H4 (cell line): ENCODE measurements at places on chromosomes 3 and 15. TPM values are rescaled to one million over a fixed set of nuclear protein-coding genes. Genes with fewer than 3 reads are reported as not detected.

Gene CPEB1
- 5.2 and 6.6 TPM in 2 replicates for total RNA-seq

Gene DUOX1
- not detected in 2 replicates for total RNA-seq

Gene CILP
- 0.02 and 0.10 TPM in 2 replicates for total RNA-seq

Gene GP5
- total RNA-seq = not detected in 2 replicates

Gene C15orf61
- 2.4 and 2.5 TPM in 2 replicates for total RNA-seq

Gene AGTR1
- 0.45 and 0.53 TPM in 2 replicates for total RNA-seq

DNA sequence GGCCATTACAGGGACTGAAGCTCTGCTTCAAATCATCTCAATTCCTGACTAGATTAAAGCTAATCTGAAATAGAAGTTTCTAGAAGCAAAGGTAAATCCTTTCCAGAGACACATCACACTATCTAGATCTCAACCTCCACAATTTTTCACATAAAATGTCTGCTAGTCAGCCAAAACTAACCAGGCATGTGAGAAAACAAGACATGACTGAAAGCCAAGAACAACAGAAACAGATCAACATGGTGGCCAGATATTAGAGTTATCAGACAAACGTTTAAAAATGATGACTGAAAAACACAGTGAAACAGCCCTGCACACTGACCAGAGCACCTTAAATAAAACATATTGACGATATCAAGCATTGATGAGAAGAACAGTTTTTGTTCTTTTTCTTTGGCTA is 59.1 kb downstream of the SUMF1 start:
- no peak for DNase-seq

DNA sequence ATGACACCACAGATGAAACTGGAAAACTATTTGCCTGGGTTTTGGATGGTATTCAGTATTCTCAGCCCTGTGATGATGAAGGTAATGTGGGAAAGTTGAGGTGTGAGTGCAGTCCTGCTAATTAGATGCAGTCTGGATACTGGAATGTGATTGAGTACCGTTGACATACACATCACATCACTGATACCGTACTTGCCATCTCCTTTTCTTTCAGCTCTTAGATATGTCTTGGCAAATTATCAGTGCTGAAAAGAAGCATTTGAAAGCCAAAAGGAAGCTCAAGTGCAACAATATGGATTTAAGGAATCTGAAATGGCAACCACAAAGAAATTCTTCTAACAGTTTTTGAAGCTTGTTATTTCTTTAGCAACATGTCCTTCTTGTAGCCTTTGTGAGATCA is 381.4 kb upstream of the TGFBR2 start:
- no peak for DNase-seq

DNA sequence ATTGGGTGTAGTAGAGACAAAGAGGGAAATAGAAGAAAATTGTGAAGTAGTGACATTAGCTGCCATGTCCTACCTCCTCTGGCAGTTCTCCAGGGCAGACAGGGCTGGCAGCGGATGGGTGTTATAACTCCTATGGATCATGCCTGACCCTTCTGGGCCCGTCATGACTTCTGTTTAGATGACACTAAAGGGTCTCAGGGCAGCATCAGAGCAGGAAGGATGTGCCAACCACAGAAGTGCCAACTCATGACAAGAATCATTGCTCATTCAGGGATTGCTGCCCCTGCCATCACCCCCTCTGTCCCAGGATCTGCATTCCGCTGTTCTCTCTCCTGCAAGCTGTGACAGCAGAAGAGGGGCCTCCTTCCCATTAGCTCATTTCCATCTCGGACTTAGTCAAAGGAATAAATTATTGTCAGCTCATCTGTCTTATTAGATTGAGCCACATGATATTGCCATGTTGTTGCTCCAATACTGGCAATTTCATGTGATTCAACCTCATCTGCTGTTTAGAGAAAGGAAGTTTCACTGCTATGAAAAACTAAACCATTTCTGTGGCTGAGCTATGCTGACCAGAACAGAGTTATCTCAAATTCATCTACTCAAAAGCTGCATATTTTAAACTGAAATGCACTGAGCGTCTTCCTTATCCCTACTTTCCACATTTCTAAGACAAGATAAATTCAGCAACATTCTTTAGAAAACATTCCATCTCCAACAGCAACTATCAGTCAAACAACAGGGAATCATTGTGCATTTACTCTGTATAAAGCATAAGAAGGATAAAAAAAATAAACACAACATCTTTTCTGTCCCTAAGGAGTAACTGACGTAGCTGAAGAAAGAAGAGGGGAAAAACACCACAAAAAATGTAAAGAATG is 271.6 kb downstream of the FHIT start:
- no peak for DNase-seq

DNA sequence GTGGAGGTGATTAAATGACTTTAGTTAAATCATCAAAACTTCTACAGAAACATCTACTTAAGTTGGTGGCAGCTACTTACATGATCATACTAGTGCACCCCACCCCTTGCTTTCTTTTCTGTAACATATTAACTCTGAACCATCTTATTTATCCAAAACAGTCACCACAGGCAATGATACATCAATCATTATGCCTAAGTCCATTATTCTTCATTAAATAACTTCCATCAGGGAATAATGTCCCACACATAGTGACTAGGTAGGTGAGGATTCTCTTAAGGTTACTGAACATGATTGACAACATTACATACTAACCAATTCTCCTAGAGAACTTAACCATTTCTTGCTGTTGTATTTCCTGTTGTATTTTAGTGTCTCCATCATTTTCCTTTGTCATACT is 210.2 kb downstream of the NR1D2 start:
- no peak for DNase-seq

GRCh38 chr15:62495670-62496614 is 330.9 kb upstream of the C2CD4B start:
- DNase-seq = no peak

- no peak for DNase-seq
These were observed 1054.0 kb downstream of the TUSC7 start for GRCh38 chr3:117763561-117763960.
